ENCODE measurements at places on chromosomes 6 and 20. TPM values are rescaled to one million over a fixed set of nuclear protein-coding genes. Genes with fewer than 3 reads are reported as not detected.

GRCh38 chr6:116018976-116019375, 41.7 kb downstream of the FRK start:
- no peak overlapping the region for H3K4me3 ChIP-seq
- no peak for DNase-seq
- H3K4me1 ChIP-seq, result peaks cover 20% of the 10 kb centered on the region
- H3K27me3 ChIP-seq, result no peaks in the 10 kb centered on the region
- H3K27ac ChIP-seq, result no peak overlapping the region

DNA sequence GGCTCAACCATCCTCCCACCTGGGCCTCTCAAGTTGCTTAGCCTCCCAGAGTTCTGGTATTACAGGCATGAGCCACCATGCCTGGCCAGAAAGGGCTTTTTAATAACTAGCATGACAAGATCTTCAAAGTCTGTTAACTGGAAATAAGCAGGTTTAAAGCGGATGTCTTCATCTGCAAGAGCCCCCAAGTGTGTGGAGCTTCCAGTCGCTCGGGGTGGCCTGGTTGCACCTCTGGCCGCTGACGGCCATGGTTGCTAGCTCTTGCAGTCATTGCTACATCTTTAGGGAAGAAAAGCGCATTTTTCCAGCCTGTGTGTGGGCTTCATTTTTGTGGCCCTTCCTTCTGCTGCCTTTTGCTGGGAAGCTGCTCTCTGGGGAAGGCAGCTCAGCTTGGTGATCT, 7.8 kb downstream of the ARFGAP1 start:
- H3K4me1 ChIP-seq, result peaks cover under 1% of the 10 kb centered on the region
- H3K27me3 ChIP-seq, result no peaks in the 10 kb centered on the region
- peaks cover 45% of the 10 kb centered on the region for H3K36me3 ChIP-seq
- H3K27ac ChIP-seq, result no peak overlapping the region
- H3K4me3 ChIP-seq, result no peak overlapping the region
- no peak for DNase-seq

DNA sequence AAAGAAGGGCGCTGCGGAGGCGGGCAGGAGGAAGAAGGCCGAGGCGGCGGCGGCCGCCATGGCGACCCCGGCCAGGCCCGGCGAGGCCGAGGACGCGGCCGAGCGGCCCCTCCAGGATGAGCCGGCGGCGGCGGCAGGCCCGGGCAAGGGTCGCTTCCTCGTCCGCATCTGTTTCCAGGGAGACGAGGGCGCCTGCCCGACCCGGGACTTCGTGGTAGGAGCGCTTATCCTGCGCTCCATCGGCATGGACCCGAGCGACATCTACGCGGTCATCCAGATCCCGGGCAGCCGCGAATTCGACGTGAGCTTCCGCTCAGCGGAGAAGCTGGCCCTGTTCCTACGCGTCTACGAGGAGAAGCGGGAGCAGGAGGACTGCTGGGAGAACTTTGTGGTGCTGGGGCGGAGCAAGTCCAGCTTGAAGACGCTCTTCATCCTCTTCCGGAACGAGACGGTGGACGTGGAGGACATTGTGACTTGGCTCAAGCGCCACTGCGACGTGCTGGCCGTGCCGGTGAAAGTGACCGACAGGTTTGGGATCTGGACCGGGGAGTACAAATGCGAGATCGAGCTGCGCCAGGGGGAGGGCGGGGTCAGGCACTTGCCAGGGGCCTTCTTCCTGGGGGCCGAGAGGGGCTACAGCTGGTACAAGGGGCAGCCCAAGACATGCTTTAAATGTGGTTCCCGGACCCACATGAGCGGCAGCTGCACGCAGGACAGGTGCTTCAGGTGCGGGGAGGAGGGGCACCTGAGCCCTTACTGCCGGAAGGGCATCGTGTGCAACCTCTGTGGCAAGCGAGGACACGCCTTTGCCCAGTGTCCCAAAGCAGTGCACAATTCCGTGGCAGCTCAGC, 780 bp downstream of the ZCCHC3 start:
- peak overlapping the region; percentile 79 for H3K4me3 ChIP-seq
- DNase-seq, result no peak
- no peaks in the 10 kb centered on the region for H3K36me3 ChIP-seq
- H3K4me1 ChIP-seq, result peaks cover 33% of the 10 kb centered on the region
- H3K27ac ChIP-seq, result peak overlapping the region; percentile 95
- H3K27me3 ChIP-seq, result no peaks in the 10 kb centered on the region

DNA sequence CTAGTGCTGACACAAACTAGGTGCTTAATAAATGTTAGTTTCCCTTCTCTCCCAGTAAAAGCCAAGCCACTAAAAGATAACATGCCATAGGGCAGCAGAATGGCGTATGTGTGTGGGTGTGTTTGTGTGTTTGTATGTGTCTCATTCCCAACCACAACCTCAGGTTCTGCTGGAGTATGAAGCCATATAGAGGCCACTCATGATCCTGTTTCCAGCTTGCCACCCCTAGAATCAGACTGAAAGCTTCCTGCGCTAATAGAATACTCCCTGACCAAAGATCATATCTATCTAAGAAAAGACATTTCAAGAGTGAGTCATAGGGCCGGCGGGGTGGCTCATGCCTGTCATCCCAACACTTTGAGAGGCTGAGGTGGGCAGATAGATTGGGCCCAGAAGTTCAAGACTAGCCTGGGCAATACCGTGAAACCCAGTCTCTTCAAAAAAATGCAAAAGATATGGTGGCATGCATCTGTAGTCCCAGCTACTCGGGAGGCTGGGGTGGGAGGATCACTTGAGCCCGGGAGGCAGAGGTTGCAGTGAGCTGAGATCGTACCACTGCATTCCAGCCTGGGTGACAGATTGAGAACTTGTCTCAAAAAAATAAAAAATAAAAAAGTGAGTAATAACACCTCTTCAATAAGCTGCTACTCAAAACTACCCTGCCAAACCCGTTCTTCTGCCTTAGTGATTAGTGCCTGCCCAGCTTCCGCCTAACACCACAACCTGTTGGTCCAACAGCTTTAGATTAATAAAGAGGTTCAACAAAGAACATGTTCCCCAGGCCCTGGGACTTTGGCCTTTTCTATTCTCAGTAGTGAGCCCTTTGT, 11.8 kb upstream of the SNRPC start:
- no peak overlapping the region for H3K4me3 ChIP-seq
- H3K36me3 ChIP-seq, result no peaks in the 10 kb centered on the region
- peaks cover 13% of the 10 kb centered on the region for H3K4me1 ChIP-seq
- no peaks in the 10 kb centered on the region for H3K27me3 ChIP-seq
- H3K27ac ChIP-seq, result peak overlapping the region; percentile 74

DNA sequence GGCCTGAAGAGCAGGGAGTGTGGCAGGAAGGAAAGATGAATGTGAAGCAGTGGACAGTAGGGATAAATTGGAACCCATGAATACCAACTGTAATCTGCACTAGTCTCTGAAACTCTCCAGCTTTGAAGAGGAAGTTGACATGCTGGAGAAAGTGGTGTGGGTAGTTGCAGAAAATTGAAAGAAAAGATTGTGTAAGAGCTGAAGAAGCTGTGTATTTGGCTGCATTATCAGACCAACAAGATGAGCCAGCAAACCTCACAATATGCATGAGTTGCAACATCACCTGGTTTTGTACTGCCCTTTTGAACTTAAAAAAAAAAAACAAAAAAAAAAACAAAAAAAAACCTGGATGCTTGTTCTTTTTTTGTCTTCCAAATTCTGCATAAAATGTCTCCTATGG, 921.9 kb upstream of the EYS start:
- H3K36me3 ChIP-seq, result no peaks in the 10 kb centered on the region
- no peaks in the 10 kb centered on the region for H3K27me3 ChIP-seq
- DNase-seq, result no peak
- no peak overlapping the region for H3K27ac ChIP-seq
- no peak overlapping the region for H3K4me3 ChIP-seq

DNA sequence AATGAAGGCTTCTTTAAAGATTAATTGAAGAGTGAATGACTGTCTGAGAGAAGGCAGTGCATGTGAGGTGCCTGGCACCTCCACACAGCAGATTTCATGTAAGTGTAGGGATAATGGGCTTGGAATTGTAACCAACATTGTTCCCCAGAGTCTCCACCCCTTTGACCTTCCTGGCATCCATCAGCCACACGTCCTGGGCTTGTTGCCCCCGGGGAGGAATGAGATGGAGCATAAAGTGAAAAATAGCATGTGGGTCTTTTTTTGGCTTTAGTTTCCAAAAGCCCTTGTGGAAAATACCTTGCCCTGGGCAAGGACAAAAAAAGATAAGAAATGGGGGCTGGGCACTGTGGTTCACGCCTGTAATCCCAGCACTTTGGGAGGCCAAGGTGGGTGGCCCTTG, 242.2 kb upstream of the ECI2 start:
- H3K27ac ChIP-seq, result no peak overlapping the region
- H3K36me3 ChIP-seq, result no peaks in the 10 kb centered on the region
- H3K27me3 ChIP-seq, result peaks cover 5% of the 10 kb centered on the region
- no peak overlapping the region for H3K4me3 ChIP-seq

- no peak overlapping the region for H3K4me3 ChIP-seq
- no peak for DNase-seq
- H3K4me1 ChIP-seq, result no peaks in the 10 kb centered on the region
Observed at GRCh38 chr6:167402195-167402686, 77.4 kb downstream of the TTLL2 start.

- no peak overlapping the region for H3K27ac ChIP-seq
- no peak overlapping the region for H3K4me3 ChIP-seq
- H3K27me3 ChIP-seq, result no peaks in the 10 kb centered on the region
- H3K4me1 ChIP-seq, result no peaks in the 10 kb centered on the region
- no peak for DNase-seq
- H3K36me3 ChIP-seq, result no peaks in the 10 kb centered on the region
Observed at GRCh38 chr6:132902901-132903300, 88.5 kb downstream of the RPS12 start.

- DNase-seq, result no peak
- H3K27me3 ChIP-seq, result no peaks in the 10 kb centered on the region
- H3K4me1 ChIP-seq, result peaks cover 61% of the 10 kb centered on the region
- no peak overlapping the region for H3K27ac ChIP-seq
- H3K36me3 ChIP-seq, result no peaks in the 10 kb centered on the region
Observed at GRCh38 chr6:6918216-6918983, 189.4 kb upstream of the RREB1 start.

DNA sequence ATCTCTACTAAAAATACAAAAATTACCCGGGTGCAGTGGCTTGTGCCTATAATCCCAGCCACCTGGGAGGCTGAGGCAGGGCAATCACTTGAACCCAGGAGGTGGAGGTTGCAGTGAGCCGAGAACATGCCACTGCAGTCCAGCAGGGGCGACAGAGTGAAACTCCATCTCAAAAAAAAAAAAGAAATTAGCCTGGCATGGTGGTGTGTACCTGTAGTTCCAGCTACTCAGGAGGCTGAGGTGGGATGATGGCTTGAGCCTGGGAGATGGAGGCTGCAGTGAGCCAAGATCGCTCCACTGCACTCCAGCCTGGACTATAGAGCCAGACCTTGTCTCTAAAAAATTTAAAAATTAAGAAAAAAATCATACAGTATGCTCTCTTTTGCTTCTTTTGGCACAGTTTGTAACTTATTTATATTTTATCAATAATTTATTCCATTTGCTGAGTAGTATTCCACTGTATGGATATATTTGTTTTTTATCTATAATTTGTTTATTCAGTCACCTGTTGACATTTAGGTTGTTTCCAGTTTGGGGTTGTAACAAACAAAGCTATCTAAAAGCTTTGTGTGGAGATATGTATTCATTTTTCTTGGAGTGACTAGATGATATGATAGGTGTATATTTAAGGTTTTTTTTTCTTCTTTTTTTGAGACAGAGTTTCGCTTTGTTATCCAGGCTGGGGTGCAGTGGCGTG, 8.0 kb upstream of the MYBL2 start:
- no peak overlapping the region for H3K27ac ChIP-seq
- no peaks in the 10 kb centered on the region for H3K36me3 ChIP-seq
- DNase-seq, result no peak
- no peaks in the 10 kb centered on the region for H3K27me3 ChIP-seq
- H3K4me3 ChIP-seq, result no peak overlapping the region

DNA sequence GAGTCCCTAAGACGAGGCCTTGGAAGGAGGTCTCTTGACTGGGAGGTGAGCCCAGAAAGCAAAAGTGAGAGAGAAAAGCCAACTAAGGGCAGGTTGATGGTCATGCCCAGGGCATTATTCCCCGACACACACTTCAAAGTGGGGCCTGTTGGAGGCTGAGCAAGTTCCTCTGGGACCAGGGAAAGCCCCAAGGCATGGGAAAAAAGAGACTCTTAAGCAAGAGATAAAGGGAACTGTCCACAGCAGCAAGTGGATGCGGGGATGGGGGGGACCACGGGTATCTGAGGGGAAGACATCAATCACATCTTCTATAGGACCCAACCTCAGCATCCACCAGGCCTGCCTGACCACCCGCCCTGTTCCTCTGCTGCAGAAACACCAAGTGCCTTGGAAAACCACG, 119.9 kb upstream of the MAFB start:
- H3K4me1 ChIP-seq, result no peaks in the 10 kb centered on the region
- DNase-seq, result no peak
- no peaks in the 10 kb centered on the region for H3K36me3 ChIP-seq

DNA sequence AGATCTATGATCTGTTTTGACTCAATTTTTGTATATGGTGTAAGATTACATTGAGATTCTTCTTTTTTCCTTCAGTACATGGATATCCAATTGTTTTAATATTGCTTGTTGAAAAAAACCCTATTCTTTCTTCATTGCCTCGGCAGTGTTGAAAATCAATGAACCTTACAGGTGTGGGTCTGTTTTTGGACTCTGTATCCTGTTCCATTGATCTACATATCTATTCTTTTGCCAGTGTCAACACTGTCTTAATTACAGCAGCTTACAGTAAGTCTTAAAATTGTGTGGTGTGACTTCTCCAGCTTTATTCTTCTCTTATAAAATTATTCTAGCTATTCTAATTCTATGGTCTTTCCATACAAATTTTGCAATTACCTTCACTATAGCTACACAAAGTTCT, 81.8 kb upstream of the KCNK16 start:
- no peak overlapping the region for H3K4me3 ChIP-seq
- DNase-seq, result no peak
- H3K27me3 ChIP-seq, result no peaks in the 10 kb centered on the region
- H3K36me3 ChIP-seq, result no peaks in the 10 kb centered on the region

GRCh38 chr6:43207286-43207685, 22.0 kb downstream of the DNPH1 start:
- no peaks in the 10 kb centered on the region for H3K27me3 ChIP-seq
- H3K4me1 ChIP-seq, result no peaks in the 10 kb centered on the region
- no peak for DNase-seq
- no peak overlapping the region for H3K27ac ChIP-seq
- H3K4me3 ChIP-seq, result no peak overlapping the region
- peaks cover 8% of the 10 kb centered on the region for H3K36me3 ChIP-seq

- DNase-seq, result no peak
- no peak overlapping the region for H3K4me3 ChIP-seq
- H3K36me3 ChIP-seq, result no peaks in the 10 kb centered on the region
- no peaks in the 10 kb centered on the region for H3K27me3 ChIP-seq
- no peaks in the 10 kb centered on the region for H3K4me1 ChIP-seq
Observed at GRCh38 chr6:95249175-95249574, 328.2 kb upstream of the MANEA start.

The RSPO3 gene
- total RNA-seq, result 7.1 TPM

The CAPN11 gene
- 0.57 TPM for total RNA-seq

The SPATS1 gene
- total RNA-seq, result not detected

The CTAGE9 gene
- total RNA-seq, result not detected

The GPANK1 gene
- total RNA-seq, result 6.9 TPM

The RAD21L1 gene
- not detected for total RNA-seq

The PPARD gene
- 17.0 TPM for total RNA-seq
